ENCODE measurements at places on chromosomes 2 and 18.

DNA sequence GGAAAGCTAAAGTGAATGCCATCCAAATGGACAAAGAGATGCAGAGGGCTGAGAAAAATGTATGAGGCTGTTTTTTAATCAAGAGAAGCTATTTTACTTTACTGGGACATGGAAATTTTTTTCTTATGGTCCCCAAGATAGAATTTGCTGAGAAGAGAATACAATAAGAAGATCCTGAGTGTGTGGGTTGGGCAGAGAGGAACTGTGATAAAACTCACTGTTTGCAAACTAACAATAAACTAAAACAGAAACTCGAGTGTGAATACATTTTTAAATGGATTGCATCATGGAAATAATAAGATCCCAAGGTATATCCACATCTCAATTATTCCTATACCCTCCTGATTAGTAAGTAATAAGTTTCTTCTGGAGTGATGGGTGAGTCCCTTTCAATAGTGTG is 4.4 kb downstream of the NEB start:
- DNase-seq = no peak

DNA sequence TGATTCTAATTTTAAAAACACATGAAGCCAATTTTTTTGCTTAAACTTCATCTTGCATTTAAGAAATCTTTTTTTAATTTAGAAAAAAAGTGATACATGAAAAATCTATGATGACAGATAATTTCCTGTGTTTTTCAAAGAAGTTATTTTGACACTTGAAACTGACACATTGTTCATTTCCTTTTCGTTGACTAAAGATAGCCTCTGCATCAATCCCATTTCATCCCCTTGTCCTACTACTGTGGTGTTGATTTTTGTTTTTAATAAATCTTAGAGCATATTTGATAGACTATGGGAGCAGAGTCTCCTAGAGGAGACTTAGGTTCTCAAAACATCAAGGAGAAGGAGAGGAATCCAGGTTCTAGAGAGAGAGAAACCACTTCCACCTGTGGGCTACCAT is 70.9 kb downstream of the ACVR1C start:
- DNase-seq = no peak

- DNase-seq = no peak
Measured at GRCh38 chr18:3626929-3627458, 177.0 kb downstream of the TGIF1 start.

GRCh38 chr18:34495506-34495905 is 214.6 kb upstream of the DTNA start:
- no peak for DNase-seq

GRCh38 chr2:101150306-101151145 is 656 bp downstream of the TBC1D8 start:
- DNase-seq = no peak

DNA sequence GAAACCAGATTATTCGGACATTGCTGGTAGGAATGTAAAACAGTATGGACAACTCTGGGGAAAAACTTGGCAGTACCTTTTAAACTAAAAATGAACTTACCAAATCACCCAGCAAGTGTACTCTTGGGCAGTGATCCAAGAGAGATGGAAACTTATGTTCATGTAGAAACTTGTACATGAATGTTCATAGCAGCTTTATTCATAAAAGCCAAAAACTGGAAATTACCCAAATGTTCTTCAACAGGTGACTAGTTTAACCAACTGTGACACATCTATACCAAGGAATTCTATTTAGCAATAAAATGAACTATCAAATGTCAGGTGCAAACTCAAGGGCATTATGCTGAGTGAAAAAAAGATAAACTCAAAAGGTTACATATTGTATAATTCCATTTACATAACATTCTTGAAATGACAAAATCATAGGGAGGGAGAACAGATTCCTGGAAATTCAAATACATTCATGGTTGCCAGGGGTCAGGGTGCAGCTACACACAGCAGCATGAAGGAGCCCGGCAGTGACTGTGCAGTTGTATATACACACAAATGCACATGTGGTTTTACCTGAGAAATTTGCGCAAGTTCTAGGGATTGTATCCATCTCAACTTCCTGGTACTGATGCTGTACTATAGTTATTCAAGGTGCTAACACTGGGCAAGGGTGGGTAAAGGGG is 3.5 kb upstream of the RNU4ATAC start:
- DNase-seq = peak; percentile 47

DNA sequence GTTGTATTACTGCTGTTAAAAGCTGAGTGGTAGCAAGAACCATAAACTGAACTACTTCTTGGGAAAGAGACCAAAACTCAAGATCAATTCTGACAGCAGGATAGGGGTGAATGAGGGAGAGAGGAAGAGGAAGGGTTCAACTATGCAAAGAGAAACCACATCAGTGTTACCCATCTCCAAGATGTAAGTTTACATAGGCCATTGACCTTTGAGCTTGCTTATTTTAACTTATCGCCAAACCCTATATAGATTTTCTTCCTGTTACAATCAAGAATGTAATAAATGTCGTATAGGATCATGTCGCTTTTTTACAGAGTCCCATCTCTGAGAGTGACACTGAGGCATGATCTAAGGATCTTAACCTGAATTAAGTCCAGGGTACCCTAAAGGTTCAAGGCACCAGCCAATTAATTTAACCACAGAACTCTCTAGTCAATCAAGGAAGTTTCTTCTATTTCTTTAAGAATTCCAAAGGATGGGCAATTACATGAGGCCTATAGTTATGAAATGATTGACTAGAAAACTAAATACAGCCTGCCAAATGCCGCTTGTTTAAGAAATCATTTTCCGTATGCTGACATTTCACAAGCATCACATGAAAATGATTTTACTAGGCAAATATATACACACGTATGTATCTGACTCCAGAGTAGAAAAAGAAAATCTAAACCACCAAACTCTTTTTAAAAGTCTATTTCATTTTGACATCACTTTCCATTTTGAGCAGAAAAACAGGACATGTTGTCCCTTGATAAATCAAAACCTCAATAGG is 11.8 kb downstream of the RND3 start:
- no peak for DNase-seq

DNA sequence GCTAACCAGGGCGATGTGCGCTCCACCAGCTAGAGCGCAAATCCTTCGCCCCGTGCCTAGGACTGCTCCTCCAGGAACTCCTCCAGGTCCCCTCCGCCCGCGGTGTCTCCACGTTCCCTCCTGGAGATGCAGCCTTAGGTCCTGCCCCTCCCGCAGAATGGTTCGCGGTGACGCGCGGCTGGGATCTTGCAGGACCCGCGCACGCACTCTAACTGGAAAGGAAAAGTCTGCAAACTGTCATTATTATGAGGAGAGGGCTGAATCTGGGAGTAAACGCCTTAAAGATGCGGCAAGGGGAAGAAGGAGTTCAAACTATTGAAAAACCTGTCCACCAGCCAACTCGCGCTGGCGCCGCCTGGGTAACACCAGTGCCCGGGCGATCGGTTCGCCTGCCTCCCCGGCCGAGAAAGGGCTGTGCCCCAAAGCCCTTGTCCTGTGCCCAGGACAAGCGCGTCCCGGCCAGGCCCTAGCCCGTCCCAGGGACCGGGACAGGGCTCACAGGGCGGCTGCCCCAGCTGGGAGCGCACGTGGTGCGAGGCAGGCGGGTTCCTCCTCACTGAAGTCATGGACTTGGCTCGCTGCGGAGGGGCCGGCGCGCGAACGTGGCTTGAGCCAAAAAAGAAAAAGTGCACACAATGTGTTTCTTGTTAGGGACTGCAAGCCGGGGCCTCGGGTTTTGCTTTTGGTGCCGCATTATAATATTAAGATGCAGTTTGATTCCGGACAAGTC is 5.5 kb upstream of the ID2 start:
- DNase-seq = no peak

DNA sequence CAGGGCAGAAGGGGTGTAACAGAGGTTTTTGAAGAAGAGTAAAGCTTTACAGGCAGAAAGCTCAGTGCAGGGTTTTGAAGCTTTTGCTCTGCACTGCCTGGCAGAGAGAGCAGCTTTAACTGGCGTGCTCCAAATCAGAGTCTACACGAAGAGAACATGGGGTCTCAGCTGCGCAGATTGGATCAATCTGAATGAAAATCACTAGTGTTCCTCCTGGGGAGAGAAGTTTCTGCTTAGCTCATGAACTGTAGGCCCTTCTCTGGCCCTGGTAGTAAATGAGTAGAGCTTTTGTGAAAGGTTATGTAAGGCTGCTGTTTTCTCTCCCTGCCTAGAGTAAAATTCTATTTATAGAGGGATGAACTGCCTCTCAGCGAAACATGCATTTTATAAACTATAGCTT is 13.6 kb downstream of the DCC start:
- DNase-seq = no peak

DNA sequence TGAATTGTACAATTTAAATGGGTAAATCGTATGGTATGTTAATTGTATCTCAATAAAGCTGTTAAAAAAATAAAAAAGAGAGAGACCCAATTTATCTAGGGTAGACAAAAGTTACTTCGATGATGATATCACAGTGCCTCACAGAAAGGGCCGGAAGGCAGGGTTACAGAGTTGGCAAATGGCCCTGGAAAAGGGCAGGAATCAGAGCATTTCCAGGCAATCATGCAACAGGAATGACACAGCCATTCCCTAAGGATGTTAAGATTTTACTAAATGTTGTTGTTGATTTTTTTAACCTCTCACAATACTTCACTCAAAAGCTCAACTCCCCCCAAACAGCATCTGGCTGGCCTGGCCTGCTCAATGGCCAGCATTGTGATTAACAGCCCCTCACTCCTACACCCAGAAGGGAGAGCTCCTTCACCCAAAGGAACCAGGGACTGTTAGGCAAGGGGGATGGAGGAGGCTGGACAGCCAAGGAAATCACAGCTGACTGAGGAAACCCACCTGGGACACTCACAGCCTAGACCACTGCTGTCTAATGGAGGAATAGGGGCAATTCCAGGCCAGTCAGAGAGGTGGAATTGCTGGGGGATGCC is 7.7 kb upstream of the SP100 start:
- no peak for DNase-seq

DNA sequence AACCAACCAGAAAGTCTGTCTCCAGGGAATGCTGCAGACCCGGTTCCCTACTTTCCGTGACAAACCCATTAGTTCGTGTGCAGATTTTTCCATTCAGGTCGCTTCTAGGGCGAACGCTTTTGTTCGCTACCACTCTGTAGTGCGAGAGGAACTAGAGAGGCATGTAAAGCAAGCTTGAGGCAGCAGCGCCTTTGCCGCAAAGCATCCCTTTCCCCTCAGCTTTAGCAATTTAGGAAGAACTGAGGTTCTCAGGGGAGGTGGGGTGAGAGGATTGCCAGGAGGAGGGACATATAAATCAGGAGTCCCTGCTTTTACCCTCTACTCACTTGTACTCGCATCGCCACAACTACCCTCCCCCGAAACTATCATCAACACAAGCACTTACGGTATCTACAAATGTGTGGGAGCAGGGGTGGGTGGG is 748 bp upstream of the ZNF804A start:
- DNase-seq = peak; percentile 0

DNA sequence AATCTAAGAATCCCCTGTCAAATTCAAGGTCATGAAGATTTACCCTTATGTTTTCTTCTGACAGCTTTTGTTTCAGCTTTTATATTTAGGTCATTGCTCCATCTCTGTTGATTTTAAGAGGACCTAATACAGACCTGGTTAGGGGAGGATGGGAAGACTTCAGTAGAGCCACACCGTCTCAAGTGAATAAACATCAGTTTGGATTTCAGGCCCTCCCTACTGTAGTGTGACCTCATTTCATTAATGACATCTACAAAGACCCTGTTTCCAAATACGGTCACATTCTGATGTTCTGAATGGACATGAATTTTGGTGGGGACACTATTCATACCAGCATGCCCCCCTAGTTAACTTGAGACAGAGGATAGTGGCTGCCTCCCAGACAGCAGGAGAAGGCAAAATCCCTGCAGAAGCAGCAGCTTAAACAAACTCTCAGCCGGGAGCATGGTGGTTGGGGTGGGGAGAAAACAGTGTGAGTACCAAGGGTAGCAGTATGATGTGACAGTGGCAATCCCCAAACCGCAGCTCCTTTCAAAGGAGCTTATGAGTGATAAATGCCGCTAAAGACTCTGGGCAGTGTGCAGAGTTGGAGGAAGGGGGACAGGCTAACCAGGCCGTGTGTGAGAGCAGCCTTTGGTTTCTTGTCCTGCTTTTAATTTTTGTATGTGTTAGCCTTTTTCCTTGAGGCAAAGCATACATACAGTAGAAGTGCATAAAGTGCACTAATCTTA is 65.9 kb upstream of the TNP1 start:
- DNase-seq = no peak

DNA sequence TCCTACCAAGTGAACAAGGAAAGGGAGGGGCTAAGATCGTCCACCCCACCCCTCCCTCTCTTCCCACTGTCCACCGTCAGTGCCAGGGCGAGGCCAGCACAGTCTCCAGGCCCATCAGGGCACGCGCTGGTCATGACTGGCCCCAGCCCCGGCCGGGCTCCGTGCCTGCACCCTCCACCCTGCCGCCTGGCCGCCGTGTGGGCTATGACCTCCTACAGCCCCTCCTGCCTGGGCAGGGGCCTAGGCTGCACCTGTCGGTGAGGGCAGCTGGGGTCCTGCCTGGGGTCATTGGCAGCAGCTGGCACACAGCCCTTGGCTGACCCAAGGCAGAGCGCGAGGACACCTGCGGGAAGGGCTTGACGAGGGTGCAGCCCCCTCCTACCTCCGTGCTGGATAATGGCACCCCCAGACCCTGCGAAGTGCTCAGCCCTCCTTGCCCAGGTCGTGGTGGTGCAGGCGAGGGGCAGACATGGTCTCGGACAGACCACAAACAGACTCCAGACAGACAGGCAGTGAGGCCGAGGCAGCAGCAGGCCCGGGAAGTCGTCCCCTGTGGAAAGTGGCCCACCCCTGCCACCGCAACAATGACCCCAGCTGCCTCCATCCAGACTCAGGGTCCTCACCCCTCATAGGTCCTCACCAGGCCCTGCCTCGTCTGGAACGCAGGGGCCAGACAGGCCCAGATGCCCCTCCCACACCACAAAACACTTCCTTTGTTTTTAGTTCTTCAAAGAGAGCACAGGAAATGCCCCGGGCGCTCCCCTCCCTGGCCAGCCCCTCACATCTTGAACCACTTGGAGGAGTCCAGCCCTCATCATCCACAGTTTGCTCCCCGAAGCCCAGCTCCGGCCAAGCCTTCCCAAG is 43.1 kb upstream of the GPC1 start:
- DNase-seq = peak; percentile 5

GRCh38 chr2:74925361-74925786 is 33.1 kb upstream of the POLE4 start:
- no peak for DNase-seq

DNA sequence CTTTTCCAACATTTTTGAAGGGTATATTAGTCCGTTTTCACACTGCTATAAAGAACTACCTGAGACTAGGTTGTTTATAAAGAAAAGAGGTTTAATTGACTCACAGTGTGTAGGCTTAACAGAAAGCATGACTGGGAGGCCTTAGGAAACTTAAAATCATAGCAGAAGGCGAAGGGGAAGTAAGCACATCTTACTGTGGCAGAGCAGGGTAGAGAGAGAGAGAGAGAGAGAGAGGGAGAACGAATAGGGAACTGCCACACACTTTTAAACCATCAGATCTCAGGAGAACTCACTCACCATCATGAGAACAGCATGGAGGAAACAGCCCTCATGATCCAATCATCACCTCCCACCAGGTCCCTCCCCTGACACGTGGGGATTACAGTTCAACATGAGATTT is 420.3 kb downstream of the SOCS6 start:
- DNase-seq = no peak
